ENCODE measurements at places on chromosomes 3 and 15.

DNA sequence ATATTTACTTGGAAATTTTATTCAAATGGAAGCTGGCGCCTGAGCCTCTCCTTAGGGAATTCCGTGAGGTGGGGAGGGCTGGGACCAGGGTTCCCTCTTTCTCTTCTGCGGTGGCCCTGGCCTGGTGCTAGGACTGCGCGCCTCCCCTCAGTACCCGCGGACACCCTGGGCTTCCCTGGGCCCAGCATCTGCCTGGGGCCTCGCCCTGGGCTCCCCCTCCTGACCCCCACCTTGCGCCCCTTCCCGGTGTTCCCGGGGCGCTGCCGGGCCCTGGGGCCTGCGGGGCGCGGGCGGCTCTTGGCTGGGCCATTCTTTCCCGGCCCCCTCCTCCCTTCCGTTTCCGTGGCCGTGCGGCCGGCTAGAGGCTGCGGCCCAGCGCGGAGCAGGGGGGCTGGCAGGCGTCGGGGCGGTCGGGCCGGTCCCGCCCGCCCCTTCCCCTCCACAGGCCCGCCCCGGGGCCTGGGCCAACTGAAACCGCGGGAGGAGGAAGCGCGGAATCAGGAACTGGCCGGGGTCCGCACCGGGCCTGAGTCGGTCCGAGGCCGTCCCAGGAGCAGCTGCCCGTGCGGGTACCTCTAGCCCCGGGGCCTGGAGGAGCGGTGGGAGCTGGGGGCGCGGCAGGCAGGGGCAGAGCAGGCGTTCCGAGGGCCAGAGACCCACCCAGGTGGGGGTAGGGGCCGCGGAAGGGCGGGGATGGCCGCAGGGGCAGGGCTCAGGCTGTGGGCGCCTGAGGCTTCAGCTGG lies at the start of gene FES:
Gene FES, plus strand, starts transcription at position 529 of the 743 bp plus-strand sequence. CDS start 542 bp downstream, outside the sequence.
- no peak for DNase-seq

DNA sequence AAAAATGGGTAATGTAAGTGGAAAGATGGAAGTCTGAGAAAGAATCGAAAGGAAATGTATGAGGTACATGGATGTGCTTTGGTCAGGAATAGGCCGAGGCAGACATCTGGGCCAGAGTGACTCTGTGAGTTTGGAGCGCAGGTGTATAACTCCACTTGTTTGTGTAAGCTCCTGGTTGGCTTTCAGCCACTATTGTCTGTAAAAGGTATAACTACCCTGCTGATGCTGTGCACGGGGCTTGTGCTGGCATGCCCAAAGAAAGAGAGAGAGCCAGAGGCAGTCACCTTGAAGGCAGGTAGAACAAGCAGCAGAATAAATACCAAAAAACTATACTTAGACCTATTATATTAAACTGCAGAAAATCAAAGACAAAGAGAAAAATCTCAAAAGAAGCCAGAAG lies 32.7 kb upstream of the CD96 start:
- no peak for DNase-seq

GRCh38 chr3:47362701-47363100 lies 18.1 kb upstream of the PTPN23 start:
- no peak for DNase-seq

- DNase-seq, result no peak
These were observed 613.6 kb downstream of the CADM2 start for GRCh38 chr3:85572426-85572825.

- no peak for DNase-seq
These were observed 1.8 kb upstream of the PLXND1 start for GRCh38 chr3:129608087-129608935.

DNA sequence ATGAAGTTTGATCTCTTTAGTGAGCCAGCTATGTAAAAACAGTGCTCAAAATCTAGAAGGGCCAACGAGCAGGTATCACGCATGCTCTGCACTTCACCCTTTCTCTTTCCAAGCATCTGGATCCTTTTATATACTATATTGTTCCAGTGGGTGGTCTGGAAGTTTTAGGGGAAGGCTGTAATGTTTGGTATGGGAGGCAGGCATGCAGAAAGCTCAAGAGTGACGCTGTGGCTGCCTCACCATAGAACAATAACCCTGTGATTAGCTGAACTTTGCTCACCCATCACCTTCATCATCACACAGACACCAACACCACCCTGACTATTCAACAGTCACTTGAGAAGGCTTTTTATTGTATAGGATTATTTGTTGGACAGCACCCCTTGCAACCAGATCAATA lies 81.6 kb downstream of the FBN1 start:
- DNase-seq, result no peak

Measured in stimulated activated CD8-positive, alpha-beta memory T cell treated with anti-CD3 and anti-CD28 coated beads, Interleukin-7, amount 100 ng/mL, for 1 hour (primary cell).